ENCODE measurements at places on chromosomes 12 and 14. TPM values are rescaled to one million over a fixed set of nuclear protein-coding genes. Genes with fewer than 3 reads are reported as not detected.

The GLIPR1L1 gene
- total RNA-seq, result not detected

The EML5 gene
- total RNA-seq, result under 0.01 TPM

The HRK gene
- under 0.01 TPM for total RNA-seq

The DHRS2 gene
- total RNA-seq, result 0.19 TPM

The RAN gene
- total RNA-seq, result 555 TPM

The ADAMTS20 gene
- total RNA-seq, result not detected

The KRT78 gene
- not detected for total RNA-seq

The FBLN5 gene
- total RNA-seq, result 3.8 TPM

The PLCZ1 gene
- not detected for total RNA-seq

The PYM1 gene
- total RNA-seq, result 31.0 TPM

The TPPP2 gene
- total RNA-seq, result not detected

The TMEM229B gene
- total RNA-seq, result 4.5 TPM

The HCAR3 gene
- total RNA-seq, result not detected

The IRAK3 gene
- total RNA-seq, result 3.5 TPM

The TMEM30B gene
- total RNA-seq, result 0.56 TPM

The LRRIQ1 gene
- total RNA-seq, result 0.38 TPM

The NFE2 gene
- total RNA-seq, result not detected

The KRT7 gene
- 80.3 TPM for total RNA-seq

The KRT73 gene
- not detected for total RNA-seq

The CMTM5 gene
- 0.28 TPM for total RNA-seq

The RGS6 gene
- total RNA-seq, result not detected

The NOVA1 gene
- total RNA-seq, result 2.5 TPM

The ART4 gene
- total RNA-seq, result 7.9 TPM

The CALM1 gene
- total RNA-seq, result 236 TPM

The SLC7A7 gene
- 21.4 TPM for total RNA-seq

The OSBPL8 gene
- 77.1 TPM for total RNA-seq

The DDN gene
- 0.38 TPM for total RNA-seq

The RHOJ gene
- total RNA-seq, result 2.8 TPM

The ATF1 gene
- 22.3 TPM for total RNA-seq

The B3GNT4 gene
- total RNA-seq, result under 0.01 TPM

The OTOGL gene
- total RNA-seq, result 0.28 TPM

The GPD1 gene
- under 0.01 TPM for total RNA-seq

The SLC2A3 gene
- 256 TPM for total RNA-seq

The ALG10B gene
- 3.1 TPM for total RNA-seq

The SLC39A2 gene
- not detected for total RNA-seq

The NGB gene
- total RNA-seq, result not detected

The MIP gene
- total RNA-seq, result 0.19 TPM

The GLT8D2 gene
- 14.8 TPM for total RNA-seq

The RNASE8 gene
- not detected for total RNA-seq

The MCRS1 gene
- total RNA-seq, result 61.3 TPM

The SOAT2 gene
- total RNA-seq, result not detected

The BEST3 gene
- under 0.01 TPM for total RNA-seq

The SYT10 gene
- total RNA-seq, result not detected

The SETD3 gene
- 59.2 TPM for total RNA-seq

The TESPA1 gene
- not detected for total RNA-seq

The PLEKHD1 gene
- total RNA-seq, result not detected

The RARG gene
- total RNA-seq, result 21.9 TPM

The UBE2N gene
- total RNA-seq, result 91.6 TPM

The PXN gene
- total RNA-seq, result 15.8 TPM

The STON2 gene
- 0.85 TPM for total RNA-seq

The SDR9C7 gene
- total RNA-seq, result not detected

The PTGER2 gene
- total RNA-seq, result 5.2 TPM

The NUAK1 gene
- 28.5 TPM for total RNA-seq

The NYNRIN gene
- total RNA-seq, result 6.8 TPM

Measured in regular cardiac myocyte (primary cell).